IPS-NIHi11 (cell line): ENCODE measurements at places on chromosomes 16 and 17.

- no peak for DNase-seq
Measured at GRCh38 chr16:1524366-1524765, 9.1 kb upstream of the TMEM204 start.

DNA sequence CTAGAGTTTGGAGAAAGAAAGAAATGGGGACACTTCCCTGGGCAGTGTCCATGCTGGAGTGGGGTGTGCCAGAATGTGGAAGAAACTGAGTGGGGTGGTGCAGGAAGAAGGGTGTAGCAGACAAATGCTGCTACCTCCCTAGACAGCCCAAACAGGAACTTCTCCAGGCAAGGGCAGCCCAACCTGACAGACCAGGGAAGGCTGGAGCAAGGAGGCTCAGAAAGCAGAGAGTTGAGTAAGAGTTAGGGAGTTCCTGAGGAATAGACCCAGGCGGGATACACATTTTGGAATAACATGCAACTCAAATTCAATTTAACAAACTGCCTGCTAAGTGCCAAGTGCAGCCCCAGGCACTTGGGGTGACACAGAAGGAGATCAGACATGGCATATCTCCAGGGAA lies 1.0 kb upstream of the MYO18A start:
- no peak for DNase-seq

DNA sequence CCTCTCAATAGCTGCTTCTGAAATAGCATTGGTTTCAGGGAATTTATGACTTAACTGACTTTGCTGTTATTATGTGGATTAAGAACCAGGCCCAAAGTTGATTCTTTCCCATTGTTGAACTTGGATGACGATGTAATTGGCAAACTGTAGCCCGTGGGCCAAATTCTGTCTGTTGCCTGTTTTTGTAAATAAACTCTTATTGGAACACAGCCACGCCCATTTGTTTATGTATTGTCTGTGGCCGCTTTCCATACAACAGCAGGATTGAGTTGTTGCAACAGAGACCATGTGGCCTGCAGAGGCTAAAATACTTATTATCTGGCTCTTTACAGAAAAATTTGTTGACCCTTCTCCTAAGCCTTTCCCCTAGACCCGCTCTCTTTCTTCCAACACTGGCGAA lies 31.6 kb downstream of the NTN1 start:
- no peak for DNase-seq

- DNase-seq = peak; percentile 69
Measured at GRCh38 chr17:83103200-83103942, 24.0 kb downstream of the METRNL start.

DNA sequence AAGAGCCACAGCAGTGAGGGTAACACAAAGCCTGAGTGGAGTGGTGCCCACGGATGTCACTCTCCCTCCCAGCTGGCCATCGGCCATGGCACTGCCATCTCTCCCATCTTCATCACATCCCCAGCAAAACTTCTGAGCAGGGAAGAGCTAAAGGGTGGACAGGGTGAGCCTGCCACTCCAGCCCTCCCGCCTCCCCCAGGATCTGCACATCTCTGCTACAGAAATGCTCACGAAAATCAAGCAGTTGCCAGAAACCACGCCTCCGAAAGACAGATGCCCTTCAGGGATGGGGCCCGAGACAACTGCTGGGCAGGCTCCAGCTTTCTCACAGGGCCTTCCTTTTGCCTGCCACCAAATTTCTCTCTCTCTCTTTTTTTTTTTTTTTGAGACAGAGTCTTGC lies 3.6 kb downstream of the GRIN2C start:
- DNase-seq = no peak

DNA sequence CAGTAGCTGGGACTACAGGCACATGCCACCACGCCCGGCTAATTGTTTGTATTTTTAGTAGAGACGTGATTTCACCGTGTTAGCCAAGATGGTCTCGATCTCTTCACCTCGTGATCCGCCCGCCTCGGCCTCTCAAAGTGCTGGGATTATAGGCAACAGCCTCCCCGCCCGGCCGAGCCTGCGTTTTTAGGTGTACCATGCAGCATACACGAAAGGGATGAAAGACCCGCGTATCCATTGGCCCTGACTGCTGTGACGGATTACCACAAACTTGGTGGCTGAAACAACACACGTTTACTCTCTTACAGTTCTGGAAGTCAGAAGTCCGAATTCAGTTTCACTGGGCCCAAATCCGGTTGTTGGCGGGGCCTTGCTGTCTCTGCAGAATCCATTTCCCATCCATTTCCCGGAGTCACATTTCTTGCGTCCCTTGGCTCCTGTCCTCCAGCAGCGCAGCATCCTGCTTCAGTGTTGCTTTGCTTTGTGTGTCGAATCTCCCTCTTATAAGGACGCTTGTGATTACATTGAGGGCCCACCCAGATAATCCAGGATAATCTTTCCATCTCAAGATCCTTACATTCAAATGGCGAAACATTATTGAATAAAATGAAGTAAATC lies 8.3 kb upstream of the GUCY2D start:
- DNase-seq = no peak

- no peak for DNase-seq
Measured at GRCh38 chr17:56810891-56811775, 22.6 kb downstream of the C17orf67 start.

- no peak for DNase-seq
Measured at GRCh38 chr17:385836-386140, 33.2 kb upstream of the RPH3AL start.

GRCh38 chr17:77957235-77957856 lies 1.2 kb upstream of the TNRC6C start:
- DNase-seq = no peak

- DNase-seq = no peak
Measured at GRCh38 chr17:55327225-55328088, 62.7 kb downstream of the HLF start.

DNA sequence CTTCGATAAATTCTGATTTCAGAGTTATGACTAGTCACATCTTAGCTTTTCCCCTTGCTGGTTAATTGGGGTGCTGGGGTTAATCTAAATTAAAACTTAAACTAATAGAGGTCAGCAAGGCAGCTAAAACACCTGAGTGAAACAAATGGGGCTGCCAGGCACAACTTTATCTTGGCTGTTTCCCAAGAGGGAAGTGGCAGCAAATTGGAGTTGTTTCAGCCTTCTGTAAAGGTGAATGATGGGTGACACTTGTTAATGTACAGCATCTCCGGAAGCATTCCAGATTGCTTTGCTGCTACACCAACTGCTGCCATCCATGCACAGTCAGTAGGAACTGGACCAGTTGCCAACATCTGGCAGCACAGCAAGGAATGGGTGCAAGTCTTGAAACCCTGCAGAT lies 43.9 kb downstream of the AATF start:
- DNase-seq = no peak

- DNase-seq = no peak
Measured at GRCh38 chr17:72385475-72385874, 264.7 kb downstream of the SOX9 start.

DNA sequence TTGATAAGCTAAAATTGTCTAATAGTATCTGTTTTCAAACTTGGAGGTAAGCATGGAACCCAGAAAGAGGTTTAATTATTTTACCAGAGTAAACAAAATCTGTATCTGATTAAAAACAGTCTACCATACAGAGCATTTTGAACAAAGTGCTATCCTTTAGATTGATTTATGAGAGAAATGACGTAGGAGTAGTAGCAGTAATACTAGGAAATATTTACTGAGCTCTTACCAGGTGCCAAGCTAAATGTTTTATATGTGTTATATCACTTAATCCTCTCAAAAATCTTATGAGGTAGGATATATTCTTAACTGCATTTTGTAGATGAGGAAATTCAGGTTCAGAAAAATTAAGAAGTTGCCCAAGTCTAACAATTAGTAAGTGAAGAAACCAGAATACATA lies 186.4 kb upstream of the NOG start:
- no peak for DNase-seq
